Endothelial cell of coronary artery (primary cell): ENCODE measurements at places on chromosomes 13 and 19. TPM values are rescaled to one million over a fixed set of nuclear protein-coding genes. Genes with fewer than 3 reads are reported as not detected.

The PSG11 gene
- total RNA-seq = not detected in 2 replicates

The OR4F17 gene
- 0.09 TPM in 1 of 2 replicates, not detected in the other for total RNA-seq

The AMER2 gene
- not detected in 2 replicates for total RNA-seq

The MYH14 gene
- under 0.01 and 0.09 TPM in 2 replicates for total RNA-seq
